ENCODE measurements at places on chromosomes 6 and 20. TPM values are rescaled to one million over a fixed set of nuclear protein-coding genes. Genes with fewer than 3 reads are reported as not detected.

DNA sequence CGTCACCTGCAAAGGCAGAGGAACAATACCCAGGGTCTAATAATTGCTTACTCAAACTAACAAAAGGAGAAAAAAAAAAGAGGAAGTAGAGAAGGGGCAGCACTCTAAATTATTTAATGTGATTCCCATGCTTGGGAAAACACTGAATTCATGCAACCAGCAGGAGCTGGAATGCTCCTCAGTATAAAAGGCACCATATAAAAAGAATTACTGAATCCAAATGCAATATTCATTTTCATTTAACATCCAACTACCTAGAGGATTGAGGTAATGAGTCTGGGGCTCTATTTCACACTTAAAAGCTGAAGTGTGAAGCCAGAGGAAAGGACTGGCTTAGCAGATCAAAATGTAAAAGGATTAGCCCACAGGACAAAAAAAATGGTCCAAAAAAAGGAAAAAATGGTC is 8.7 kb downstream of the B4GALT5 start:
- H3K27me3 ChIP-seq = no peaks in the 10 kb centered on the region
- no peak for DNase-seq
- no peaks in the 10 kb centered on the region for H3K36me3 ChIP-seq
- no peak overlapping the region for H3K4me3 ChIP-seq

DNA sequence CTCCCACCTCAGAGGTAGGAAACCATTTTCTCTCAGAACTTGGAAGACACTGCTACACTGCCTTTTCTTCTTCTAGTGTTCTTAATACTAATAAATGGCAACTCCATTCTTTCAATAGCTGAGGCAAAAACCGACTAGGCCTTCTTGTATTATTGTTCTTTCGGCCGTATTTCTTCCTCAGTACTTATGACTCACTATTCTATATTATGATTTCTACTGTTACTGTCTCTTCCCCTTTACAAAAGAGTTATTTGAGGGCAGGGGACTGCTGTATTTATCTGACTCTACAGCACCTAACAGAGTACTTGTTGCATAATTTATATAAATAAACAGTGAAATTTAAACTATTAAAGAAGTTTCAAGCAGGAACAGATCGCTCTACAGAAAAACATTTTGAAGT is 3.1 kb downstream of the DNAAF9 start:
- no peak overlapping the region for H3K27ac ChIP-seq
- H3K27me3 ChIP-seq = no peaks in the 10 kb centered on the region
- H3K4me3 ChIP-seq = no peak overlapping the region
- peaks cover 21% of the 10 kb centered on the region for H3K4me1 ChIP-seq
- H3K36me3 ChIP-seq = no peaks in the 10 kb centered on the region

DACT2 gene
- total RNA-seq = not detected

DNA sequence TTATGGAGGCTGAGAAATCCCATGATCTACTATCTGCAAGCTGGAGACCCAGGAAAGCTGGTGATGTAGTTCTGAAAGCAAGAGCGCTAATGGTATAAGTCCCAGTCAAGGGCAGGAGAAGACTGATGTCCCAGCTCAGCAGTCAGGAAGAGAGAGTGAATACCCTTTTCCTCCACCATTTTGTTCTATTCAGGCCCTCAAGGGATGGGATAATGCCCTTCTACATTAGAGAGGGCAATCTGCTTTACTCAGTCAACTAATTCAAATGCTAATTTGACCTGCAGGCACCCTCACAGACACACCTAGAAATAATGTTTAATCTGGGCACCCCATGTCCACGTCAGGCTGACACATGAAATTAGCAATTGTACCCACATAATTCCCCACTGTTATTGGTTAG is 10.8 kb upstream of the FYN start:
- no peaks in the 10 kb centered on the region for H3K4me1 ChIP-seq
- no peak overlapping the region for H3K4me3 ChIP-seq
- no peaks in the 10 kb centered on the region for H3K36me3 ChIP-seq
- DNase-seq = no peak
- no peak overlapping the region for H3K27ac ChIP-seq
- H3K27me3 ChIP-seq = no peaks in the 10 kb centered on the region

DNA sequence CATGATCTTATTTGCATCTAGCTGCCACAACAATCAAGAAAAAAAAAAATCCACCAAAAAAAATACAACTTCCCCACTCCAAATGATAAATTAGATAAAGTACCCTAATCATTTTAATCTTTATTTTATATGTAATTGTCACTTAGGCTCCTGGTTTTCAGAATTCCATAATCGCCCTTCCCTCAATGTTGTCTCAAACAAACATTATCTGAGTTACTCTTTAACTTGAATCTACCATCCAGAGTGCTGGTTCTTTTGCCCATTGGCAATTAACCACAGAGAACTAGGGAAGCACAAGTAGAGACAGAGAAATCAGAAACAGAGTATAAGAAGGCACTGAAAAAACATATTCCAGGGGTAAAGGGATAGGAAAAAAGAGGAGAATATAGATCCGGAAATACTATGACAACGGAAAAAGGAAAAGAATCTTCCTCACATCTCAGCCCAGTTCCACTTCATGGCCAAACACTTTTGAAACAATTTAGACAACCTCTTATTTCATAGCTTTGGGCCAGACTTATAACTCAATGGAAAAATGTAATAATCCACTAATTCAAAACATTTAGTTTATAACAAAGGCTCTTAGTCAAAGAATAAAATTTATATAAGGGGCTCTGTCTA is 861 bp upstream of the NHSL1 start:
- no peaks in the 10 kb centered on the region for H3K27me3 ChIP-seq
- H3K4me1 ChIP-seq = no peaks in the 10 kb centered on the region
- no peak overlapping the region for H3K27ac ChIP-seq
- no peak for DNase-seq

DNA sequence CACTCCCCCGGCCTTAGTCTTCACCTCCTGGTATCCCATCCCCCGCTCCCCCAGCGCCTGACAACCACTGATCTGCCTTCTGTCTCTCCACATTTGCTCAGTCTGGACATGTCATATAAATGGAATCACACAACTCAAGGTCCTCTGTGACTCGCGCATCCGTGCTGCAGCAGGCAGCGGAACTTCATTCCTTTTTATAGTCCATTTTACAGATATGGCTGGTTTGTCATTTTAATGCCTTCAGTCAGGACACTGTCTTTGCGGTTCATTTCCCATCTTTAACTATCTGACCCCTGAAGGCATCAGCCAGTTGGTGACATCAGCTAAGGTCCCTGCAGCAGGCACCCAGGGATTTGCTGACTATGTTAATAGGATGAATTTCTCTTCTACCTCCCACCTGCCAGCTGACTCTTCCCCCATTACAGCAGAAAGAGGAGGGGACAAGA is 125.7 kb downstream of the ZMYND8 start:
- H3K36me3 ChIP-seq = peaks cover 57% of the 10 kb centered on the region
- no peak overlapping the region for H3K27ac ChIP-seq
- no peaks in the 10 kb centered on the region for H3K27me3 ChIP-seq
- H3K4me1 ChIP-seq = no peaks in the 10 kb centered on the region

DNA sequence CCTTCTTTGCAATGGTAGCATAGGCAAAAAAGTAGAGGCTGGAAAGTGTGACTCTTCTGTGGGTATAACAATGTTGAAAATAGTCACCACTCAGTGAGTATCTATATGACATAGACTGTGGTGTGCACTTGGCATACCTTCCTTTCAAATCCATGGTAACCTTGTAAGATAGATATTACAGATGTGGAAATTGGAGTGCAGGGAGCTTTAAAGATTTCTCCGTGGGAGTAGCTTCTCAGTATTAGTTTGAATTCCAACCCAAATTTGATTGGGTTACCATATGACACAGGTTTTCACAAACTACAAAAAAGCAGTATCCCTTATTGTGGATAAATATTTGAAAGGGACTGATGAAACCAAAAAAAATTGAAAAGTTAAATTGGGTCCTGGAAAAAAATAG is 163.8 kb downstream of the CLVS2 start:
- H3K4me1 ChIP-seq = no peaks in the 10 kb centered on the region
- no peak overlapping the region for H3K27ac ChIP-seq
- no peak for DNase-seq
- no peaks in the 10 kb centered on the region for H3K36me3 ChIP-seq
- H3K4me3 ChIP-seq = no peak overlapping the region
- no peaks in the 10 kb centered on the region for H3K27me3 ChIP-seq

CENPW gene
- 1.4 TPM for total RNA-seq

- no peaks in the 10 kb centered on the region for H3K4me1 ChIP-seq
- no peaks in the 10 kb centered on the region for H3K27me3 ChIP-seq
- H3K4me3 ChIP-seq = no peak overlapping the region
- no peak for DNase-seq
- H3K27ac ChIP-seq = no peak overlapping the region
Observed at GRCh38 chr6:4608361-4609115, 167.7 kb upstream of the CDYL start.

Measured in CD4-positive, alpha-beta memory T cell (primary cell).